EH (cell line): ENCODE measurements at places on chromosomes 6 and 20.
A peak's percentile ranks its signal among the peaks of the same experiment; 100 is the strongest.

DNA sequence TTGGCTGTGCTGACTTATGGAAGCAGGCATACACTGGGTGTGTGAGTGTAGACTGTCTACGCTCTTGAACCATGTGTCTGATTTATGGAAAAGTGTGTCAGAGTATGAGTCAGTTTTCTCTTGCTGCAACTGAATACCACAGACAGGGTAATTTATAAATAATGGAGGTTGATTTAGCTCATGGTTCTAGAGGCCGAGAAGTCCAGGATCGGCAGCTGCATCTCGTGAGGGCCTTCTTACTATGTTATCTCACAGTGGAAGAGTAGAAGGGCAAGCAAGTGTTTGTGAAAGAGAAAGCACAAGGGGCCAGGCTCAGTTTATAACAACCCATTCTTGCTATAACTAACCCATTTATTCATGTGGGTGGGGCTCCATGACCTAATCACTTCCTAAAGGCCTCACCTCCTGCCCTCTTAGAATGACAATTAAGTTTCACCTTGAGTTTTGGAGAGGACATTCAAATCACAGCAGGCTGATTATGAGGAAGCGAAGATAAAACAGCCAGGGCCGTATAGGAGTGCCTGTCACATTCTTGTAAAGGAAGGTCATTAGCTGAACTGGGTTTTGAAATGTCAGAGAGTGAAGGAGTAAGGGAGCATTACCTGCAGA is 6.7 kb downstream of the GPR31 start:
- no peak for DNase-seq

GRCh38 chr20:50438986-50439407 is 71.2 kb upstream of the PTPN1 start:
- peak; percentile 80 for DNase-seq

GRCh38 chr6:20497216-20498040 is 36.8 kb upstream of the CDKAL1 start:
- peak; percentile 91 for DNase-seq

GRCh38 chr6:163963205-163964120 is 548.9 kb downstream of the QKI start:
- DNase-seq: no peak

DNA sequence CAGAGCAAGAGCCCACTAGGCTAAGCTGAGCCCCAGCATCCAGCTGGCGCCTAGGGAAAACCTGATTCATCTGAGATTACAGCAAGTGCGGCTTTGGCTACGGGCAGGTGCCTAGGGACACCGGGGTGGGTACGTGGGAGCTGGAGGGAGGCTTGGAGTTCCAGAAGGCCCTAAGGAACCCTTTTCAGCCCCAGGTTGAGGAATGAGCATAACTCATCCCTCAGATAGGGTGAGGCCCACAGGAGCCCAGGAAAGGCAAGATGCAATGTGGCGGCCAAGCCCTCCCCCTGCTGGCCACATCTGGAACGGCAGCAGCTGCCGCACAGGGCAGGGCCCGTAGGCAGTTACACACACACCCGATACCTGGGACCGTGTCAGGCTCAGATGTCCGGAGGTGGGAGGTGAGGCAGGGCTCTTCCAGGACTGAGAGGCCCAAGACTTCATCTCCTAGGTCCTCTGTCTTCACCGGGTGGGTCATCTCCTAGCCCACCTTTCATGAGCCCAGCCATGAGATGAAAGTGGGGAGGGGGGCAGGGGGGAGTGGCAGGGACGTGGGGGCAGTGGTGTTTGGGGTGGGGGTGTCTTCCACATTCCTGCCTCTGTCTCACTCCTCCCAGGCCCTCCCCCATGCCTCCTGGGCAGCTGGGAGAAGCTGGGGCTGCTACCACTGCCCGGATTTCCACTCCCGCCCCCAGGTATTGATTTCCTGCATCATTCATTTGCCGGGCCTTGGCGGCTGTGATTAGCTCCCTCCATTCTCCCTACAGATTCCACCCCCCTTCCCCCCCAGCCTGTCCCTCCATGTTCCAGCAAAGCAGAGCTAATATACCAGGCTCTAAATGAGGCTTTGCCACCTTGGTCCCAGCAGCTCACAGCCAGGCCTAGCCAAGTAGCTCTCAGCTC is 5.5 kb downstream of the MDGA1 start:
- peak; percentile 69 for DNase-seq

GRCh38 chr6:79250107-79250514 is 15.6 kb upstream of the HMGN3 start:
- peak; percentile 8 for DNase-seq
